Activated naive CD8-positive, alpha-beta T cell treated with anti-CD3 and anti-CD28 coated beads, Interleukin-2, amount 50 U/mL, for 24 hours (primary cell): ENCODE measurements at places on chromosomes 6 and 20.

DNA sequence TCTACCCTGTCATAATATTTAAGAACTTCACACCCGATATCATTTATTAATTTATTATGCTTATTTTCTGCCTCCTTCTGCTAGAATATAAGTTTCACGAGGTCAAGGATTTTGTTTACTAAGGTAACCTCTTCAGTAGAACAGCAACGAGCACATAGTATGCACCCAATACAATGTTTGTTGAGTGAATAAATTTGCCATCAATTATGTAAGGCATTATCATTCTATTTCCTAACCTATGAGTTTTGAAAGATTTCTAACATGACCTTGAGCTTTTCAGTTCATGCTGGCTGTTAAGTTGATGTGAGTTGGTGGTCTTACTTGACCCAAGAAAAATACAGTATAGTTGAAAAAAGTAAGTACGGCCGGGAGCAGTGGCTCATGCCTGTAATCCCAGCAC is 125.9 kb upstream of the LOC128125822 start:
- DNase-seq, result no peak

DNA sequence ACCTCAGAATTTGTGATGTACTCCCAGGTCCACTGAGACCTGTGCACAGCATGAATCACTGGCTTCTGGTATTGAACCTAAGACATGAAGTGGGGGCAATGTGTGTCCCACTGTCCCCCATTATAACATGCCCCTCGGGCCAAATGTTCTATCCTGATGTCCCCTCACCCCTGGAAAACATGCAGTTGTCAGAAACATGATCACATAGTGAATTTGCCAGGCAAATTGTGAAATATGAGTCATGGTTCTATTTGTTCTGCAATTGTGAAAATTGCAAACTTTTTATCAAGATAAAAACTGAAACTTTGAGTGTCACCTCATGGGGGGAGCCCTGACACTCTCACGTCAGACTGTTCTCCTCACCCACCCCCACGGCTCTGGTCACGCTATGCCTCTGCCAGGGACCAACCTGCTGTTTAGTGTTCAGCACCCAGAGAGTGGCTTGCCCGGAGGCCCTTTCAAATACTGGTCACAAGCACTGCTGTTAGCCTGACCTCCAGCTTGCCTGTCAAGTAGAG is 305.3 kb downstream of the CLIC5 start:
- DNase-seq, result peak; percentile 87

GRCh38 chr6:141199074-141199473 is 933.7 kb upstream of the GJE1 start:
- no peak for DNase-seq

DNA sequence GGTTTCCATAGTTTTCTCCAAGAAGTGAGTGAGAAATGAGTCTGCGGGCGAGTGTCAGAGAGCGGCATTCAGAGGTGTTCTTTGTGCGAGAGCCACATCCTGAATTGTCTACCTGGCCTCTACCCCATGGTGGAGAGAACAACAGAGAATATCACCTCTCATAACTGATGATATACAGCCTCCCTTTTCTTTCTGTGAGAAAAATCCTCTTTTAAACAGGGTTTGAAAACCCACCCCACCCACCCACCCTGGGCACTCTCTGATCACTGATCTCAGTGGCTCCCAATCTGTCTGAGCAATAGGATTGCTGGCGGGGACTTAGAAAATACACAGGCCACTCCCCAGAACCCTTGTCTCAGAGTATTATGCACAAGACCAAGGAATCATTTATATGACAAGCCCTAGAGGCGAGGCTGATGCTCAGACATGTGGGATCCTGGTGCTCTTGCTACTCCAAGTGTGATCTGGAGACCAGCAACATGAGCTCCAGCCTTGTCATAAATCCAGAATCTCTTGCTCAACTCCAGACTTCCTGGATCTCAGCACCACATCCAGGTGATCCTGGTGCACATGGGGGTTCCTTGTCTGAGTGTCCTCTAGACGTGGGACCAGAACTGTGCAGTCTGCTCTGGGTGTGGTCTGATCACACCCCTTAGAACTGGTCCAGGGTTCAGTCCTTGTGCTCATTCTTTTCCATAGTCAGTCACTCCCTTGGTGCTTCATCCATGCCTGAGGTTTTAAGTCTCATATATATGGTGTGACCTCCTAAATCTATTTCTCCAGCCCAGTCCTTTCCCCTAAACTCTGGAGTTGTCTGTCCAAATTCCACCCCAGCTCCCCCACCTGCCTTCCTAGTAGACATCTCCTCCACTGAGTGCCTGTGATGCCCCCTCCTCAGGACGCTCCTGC is 5.3 kb downstream of the HLA-B start:
- DNase-seq, result no peak

GRCh38 chr6:96007663-96008062 is 8.1 kb upstream of the FUT9 start:
- no peak for DNase-seq

DNA sequence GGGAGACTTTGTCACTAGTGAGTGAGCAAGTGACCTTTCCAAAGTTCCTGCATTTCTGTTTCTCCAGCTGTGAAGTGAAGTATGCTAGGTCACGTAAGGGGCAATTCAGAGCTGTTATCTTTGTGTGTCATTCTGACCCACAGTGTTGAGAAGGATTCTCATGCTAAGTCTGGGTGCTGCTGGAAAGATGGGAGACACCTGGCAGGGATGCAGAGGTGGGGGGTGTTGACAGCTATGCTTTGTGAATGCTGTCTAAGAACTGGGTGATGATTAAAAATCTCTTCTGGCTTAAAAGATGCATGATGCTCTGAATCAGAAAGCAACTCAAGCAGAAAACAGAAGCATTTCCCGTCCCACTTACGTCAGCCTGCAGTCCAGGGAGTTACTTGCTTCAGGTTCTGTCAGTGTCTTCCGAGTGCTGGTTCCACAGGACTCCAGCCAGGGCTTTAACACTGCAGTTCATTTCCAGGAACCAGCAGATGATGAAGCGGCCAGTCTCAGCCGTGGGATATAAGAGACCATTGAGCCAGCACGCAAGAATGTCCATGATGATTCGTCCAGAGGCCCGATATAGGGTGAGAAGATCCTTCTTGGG is 30.9 kb upstream of the ASXL1 start:
- no peak for DNase-seq

- DNase-seq, result no peak
These were observed 10.9 kb upstream of the MYB start for GRCh38 chr6:135170238-135170637.

GRCh38 chr6:32845384-32845884 is 1.6 kb upstream of the PSMB8 start:
- DNase-seq, result peak; percentile 52

- no peak for DNase-seq
These were observed 18.5 kb downstream of the RAE1 start for GRCh38 chr20:57369596-57369995.
